Pancreas (tissue), 10 donors: ENCODE measurements at places on chromosomes 13 and 19. TPM values are rescaled to one million over a fixed set of nuclear protein-coding genes. Genes with fewer than 3 reads are reported as not detected.

Gene SIAH3
- total RNA-seq: not detected

Gene KLK1
- total RNA-seq: 718 TPM

Gene KRTDAP
- 0.35 TPM for total RNA-seq

GRCh38 chr19:35703343-35703742, 1.0 kb upstream of the ZBTB32 start:
- peak; percentile 56 for DNase-seq

DNA sequence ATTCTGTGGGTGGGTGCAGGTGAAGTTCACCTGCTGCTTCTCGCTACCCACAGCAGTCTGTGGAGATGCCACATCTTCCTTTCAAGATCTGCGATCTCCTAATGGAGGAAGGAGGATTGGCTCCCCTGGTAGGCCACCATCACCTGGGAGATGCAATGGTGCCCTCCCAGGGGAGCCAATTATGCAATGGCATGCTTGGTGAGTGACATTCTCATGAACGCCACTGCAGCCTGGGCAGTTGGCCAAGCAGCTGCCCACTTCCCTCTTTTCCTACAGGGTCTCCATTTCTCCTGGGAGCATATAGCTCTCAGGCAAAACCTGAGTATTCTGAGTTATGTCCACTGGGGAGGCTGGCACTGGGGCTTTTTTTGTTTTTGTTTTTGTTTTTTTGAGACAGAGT, 83.5 kb upstream of the KCTD15 start:
- DNase-seq: no peak

GRCh38 chr19:47056411-47056810, 8.0 kb upstream of the TMEM160 start:
- DNase-seq: no peak

- no peak for DNase-seq
Observed at GRCh38 chr13:108270442-108270841, 924 bp downstream of the TNFSF13B start.

DNA sequence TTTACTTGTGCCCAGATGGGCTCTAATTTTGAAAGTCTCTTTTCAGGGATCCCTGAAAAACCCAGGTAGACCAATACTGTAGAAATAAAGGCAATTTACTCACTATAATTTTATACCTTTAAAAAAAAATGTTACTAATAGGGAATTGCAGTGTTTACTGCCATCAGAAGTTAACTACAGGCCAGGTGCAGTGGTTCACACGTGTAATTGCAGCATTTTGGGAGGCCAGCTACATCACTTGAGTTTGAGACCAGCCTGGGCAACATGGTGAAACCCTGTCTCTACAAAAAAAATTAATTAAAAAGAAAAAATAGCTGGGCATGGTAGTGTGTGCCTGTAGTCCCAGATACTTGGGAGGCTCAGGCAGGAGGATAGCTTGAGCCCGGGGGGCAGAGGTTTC, 10.2 kb downstream of the USP12 start:
- no peak for DNase-seq

DNA sequence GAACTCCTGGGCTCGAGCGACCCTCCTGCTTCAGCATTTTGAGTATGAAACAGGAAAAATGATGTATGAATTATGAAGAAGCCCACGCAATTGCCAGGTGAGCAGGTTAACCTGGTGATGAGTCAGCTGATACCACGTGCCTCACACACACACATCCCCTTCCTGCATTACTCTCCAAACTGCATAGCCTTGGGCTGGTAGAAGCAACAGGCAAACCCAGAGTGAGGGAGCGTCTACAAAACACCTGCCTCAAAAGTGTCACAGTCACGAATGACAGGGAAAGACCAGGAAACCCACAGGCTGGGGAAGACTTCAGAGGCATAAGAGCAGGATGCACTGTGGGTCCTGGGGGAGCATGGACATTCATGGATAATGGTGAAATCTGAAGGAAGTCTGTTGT, 192.8 kb upstream of the IRS2 start:
- DNase-seq: no peak

DNA sequence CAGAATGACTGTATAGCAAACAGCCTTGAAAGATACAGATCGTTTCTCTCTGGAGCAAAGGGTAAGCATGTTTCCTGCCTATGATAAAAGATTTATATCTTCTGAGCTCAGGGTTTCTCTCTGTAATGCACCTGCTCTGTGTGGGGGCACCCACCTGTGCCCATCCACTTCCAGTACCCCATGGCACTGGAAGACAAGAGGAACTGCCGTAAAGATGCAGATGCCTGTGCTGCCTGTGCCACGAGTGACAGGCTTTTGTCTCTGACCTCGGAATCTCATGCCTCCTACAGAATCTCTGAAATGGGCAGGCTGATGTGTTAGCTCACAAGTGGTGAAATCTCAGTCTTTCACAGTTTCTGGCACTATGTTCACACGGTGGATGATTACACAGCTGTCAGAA, 50.3 kb upstream of the ATP11A start:
- no peak for DNase-seq

DNA sequence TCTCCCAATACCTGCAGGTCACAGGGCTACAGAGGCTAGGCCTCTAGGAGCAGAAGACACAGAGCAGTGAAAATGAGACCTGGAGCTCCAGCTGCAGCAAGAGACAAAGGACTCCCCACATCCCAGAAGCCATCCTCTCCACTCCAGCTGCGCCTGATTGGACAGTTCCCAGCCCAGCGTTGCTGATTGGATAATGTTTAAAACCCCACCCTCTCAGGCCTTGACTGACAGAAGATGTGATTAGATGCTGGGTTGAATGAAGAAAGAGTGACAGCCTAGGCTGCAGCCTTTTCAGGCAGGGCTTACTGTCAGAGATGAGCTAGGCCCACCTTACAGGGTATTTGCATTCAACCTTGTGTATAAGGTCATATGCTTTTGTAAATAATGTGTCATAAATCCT, 59.4 kb downstream of the ZNF708 start:
- no peak for DNase-seq

- no peak for DNase-seq
Observed at GRCh38 chr13:66195238-66195637, 1034.9 kb downstream of the PCDH9 start.

DNA sequence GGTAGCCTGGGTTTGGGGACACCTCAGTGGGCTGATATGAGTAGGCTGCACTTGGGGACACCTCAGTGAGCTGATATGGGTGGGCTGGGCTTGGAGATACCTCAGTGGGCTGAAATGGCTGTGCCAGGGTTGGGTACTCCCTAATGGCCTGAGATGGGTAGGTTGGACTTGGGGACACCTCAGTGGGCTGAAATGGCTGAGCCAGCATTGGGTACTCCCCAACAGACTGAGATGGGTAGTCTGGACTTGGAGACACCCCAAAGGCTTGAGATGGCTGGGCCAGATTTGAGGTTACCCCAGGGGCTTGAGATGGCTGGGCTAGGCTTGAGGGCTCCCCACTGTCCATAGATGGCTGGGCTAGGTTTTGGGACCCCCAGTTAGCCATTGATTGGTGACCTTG, 12.1 kb downstream of the IQCN start:
- no peak for DNase-seq
